Activated naive CD4-positive, alpha-beta T cell (primary cell): ENCODE measurements at places on chromosomes 4 and X.

- no peak for DNase-seq
Observed at GRCh38 chrX:21708116-21708515, 49.8 kb downstream of the SMPX start.

- DNase-seq = no peak
Observed at GRCh38 chr4:70533211-70533610, 14.8 kb downstream of the AMTN start.

DNA sequence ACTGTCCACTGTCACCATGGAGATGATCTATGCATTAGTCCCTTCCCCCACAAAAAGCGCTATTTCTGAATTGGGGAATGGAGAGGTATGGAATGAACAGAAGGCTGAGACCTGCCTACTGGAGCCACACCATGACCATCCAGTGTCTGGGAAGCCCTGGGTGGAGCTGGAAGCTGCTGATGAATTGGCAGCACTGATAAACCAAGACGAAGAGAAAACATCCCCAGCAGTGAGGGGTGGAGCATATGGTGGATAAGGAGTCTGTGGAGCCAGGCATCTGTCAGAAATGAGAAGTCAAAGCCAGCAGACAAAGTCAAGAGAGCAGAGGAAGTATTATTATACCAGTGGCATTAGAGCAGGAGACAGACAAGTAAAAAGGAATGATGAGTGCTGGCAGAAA lies 13.2 kb downstream of the CC2D2A start:
- DNase-seq = no peak

DNA sequence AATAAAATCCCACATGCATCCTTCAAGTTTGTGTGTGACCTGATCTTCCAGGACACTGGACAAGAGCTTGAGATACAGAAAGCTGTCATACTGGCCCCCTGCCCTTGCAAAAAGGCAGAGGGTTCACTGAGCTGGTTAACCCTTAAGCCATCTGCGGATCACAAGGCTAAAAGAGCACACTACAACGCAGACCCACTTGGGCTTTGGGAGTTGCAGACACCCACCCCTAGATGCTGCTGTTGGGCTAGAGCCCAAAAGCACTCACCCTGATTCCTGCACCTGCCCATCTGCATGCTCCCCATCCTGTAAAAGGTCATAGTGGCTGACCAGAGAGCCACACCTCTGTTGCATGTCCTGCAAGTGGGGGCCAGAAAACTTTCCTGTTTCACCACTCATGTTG lies 51.1 kb downstream of the TXK start:
- no peak for DNase-seq

DNA sequence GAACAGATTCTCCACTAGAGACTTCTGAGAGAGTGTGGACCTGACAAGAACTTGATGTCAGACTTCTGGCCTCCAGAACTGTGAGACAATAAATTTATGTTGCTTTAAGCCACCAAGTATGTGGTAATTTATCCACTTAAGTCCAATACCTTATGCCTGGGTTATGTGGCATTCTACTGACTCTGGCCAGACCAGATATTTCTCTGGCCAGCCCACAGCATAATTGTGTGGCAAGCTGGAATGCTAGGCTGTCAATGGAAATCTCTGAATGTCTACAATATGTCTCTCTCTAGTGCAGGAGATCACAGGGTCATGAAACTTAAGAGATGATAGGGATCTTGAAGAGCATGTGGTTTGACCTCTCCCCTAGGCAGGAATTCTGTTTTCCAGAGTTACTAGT lies 251.0 kb downstream of the ZNF674 start:
- DNase-seq = no peak

GRCh38 chrX:8288590-8288989 lies 117.5 kb upstream of the VCX2 start:
- no peak for DNase-seq

GRCh38 chrX:100863326-100863864 lies 10.8 kb downstream of the NOX1 start:
- DNase-seq = no peak

- no peak for DNase-seq
Observed at GRCh38 chr4:173539986-173540385, 10.0 kb upstream of the HAND2 start.
